Activated T-cell treated with anti-CD3 and anti-CD28 coated beads for 48 hours (primary cell): ENCODE measurements at places on chromosomes 2 and 18.

DNA sequence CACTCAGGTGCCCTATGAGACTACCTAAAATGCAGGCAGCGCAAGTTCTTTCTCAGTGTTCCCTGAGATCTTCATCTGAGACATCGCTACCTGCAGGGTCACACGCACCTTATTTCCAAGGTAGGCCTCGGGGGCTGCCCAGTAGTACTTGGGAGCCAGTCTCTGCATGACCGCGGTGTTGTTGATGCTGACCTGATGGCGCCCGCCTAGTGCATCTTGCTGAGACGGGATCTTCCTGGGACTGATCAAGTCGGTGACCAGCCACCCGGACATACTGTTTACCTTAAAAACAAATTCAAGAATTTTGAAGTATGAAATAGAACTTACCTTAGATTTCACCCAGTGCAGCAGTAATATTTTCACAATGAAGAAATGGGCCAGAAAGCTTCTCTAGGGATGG is 80.1 kb downstream of the LAMA1 start:
- DNase-seq: no peak

GRCh38 chr2:26399771-26400376 is 1.8 kb upstream of the DRC1 start:
- DNase-seq: no peak

DNA sequence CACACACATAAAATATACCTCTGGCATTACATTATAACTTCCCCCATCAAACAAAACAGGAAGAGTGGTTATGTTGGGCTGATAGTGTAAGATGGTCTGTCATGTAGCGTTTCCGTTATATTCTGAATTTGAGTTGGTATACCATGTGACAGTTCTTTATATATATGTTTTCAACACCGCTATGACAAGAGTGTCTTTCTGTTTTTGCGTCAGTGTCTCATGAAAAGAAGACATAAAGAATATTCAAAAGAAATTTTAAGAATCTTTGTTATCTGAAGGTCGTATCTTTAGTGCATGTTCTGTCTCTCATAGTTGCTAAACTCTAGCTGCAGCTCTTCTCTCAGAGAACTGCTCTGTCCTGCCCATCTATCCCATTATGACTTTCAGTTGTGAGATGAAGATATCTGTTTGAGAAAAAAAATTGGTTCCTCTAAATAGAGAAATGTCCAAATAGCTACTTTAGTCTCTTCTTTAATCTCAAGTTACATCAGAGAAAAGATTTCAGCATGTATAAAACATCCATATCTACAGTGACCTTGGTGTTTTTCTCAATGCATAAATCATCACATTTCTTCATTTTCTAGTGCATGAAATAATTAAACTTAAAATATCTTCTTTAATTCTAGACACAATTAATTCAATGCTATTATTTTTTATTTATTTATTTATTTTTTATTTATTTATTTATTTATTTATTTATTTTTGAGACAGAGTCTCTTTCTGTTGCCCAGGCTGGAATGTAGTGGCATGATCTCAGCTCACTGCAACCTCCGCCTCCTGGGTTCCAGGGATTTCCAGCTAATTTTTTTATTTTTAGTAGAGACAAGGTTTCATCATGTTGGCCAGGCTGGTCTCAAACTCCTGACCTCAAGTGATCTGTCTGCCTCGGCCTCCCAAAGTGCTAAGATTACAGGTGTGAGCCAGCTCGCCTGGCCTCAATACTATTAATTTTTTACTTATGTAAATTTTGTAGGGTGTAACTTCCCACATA is 24.3 kb upstream of the PSME4 start:
- no peak for DNase-seq

DNA sequence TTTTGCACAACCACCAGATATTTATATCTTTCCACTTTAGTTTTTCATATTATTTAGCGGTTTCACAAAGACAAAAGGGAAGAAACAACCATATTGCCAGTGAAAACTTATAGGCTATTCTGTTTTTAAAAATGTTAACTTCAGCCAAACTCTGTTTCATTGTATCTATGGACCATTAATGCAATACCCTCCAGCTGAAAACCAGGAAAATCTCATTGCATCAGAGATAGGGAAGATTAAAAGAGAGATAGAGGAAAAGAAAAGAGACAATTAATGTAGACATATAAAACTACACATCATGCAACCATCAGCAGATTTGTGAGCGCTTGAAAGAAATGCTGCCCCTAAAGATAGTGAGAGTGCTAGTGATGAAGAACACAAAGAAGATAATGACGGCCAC is 970.2 kb downstream of the ERBB4 start:
- DNase-seq: no peak

- no peak for DNase-seq
Measured at GRCh38 chr2:134253804-134254203, at the start of gene MGAT5. TSS of gene MGAT5 (plus strand) at chr2:134254072. CDS start at chr2:134254404, 332 bp downstream.

DNA sequence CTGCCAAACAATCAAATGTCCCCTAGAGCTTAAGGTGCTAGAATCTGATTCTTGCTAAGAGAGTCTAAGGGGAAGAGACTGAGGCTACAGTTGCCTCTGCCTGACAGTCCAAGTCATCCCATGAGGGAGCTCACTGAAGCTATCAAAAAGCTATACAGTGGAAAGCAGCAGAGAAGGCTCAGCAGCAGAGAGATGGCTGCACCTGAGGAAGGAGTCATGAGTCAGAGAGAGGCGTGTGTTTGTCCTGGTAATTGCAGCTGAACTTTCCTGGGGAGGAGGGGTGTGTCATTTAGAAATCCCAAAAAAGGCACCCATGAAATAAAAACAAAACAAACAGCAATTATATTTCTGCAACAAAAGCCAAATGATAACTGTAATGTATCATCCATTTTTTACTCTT is 305.2 kb upstream of the UBE2E3 start:
- no peak for DNase-seq
